ENCODE measurements at places on chromosomes 5 and 9.

DNA sequence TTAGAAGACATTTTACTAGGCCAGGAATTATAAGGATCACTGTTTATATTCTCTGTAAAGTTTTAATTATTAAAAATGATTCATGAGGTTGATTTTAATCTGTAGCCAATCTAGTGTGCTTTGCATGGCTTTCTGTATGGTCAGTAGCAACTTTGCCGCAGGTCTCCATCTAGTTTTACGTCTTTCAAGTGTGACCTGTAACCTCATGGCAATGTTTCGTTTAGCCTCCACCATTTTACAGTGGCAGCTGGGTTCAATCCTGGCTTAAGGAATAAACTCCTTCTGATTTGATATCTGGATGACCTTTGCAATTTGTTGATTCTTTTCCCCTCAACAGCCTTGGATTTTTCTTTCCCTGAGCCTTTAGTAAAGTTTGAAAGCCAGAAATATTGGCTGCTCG lies 434.5 kb upstream of the CDH9 start:
- no peak for DNase-seq

- DNase-seq: no peak
These were observed 2.4 kb upstream of the C9orf50 start for GRCh38 chr9:129623331-129623730.

DNA sequence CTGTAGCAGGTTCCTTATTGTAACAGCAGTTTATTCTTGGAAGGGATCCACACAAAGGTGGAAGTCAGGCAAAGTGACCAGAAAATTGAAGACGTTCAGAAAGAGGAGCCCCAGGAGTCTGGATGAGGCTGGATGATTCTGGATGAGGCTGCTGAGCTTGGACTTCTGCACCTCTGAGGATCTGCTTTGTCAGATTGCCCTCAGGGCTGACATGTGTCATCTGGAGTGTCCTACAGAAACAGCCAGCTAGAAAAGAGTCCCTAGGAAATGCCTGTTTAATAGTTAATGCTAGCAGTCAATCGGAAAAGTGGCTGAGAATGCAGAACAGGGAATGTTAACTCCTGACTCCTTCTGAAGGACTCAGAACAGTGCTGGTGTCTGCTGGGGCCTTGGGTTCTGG lies 236.4 kb downstream of the LRRC70 start:
- DNase-seq: no peak

- DNase-seq: no peak
These were observed 764 bp upstream of the VDAC1 start for GRCh38 chr5:134005417-134006061.

DNA sequence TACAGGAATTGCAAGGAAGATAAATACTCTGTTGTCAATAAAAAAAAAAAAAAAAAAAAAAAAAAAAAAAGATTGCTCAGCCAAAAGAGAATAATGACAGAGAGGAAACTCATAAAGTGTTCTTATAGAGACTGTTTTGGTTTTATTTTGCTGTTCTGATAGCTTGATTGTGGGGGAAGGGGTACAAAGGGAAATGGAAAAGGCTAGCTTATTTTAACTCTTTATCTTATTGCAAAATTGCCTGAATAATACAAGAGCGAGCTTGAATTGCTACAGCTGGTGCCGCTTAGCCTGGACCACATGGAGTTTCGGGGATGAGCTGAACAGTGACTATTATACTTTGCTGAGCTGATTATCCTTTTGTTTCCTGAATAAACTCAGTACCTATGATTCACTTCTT lies 31.0 kb upstream of the SHISAL2B start:
- DNase-seq: no peak

DNA sequence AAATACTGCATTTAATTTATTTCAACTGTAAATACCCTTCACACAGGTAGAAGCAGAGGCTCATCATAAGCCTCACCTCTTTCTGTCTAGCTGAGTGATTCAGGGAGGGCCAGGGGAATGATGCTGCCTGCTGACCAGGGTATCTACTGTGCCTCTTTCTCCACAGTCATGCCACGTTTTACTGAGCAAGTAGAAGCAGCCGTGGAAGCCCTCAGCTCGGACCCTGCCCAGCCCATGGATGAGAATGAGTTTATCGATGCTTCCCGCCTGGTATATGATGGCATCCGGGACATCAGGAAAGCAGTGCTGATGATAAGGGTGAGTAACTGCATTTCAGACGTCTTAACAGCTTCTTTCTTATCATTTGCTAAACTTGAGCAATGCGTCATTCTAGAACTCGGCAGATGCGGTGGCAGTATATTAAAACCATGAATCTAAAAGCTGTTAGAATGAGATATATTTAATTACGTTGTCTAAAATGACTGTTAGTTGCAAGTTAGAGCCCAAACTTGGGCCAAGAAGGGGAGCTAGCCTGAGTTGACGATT lies 50.0 kb upstream of the LRRTM2 start:
- no peak for DNase-seq

DNA sequence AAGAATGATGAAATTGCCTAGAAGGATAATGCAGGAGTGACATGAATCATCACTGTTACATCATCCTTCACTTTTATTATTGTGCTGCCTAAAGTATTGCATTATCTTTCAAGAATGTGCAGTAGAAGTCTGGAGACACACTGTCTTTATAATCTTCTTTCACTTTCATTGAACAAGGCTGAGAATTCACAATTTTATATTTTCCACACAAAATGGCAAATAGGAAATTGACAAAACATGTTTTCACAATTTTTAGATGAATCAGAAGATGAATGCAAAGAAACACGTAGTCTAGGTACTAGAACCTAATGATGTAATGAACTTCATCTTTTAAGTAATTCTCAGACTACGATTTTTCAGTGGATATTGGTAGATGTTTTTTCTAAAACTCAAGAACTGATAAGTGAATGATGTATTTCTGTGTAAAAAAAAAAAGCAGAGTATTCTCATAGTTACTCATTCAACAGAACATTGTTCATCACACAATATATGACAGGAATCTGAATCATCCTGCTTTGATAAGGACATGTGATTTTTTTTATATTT lies 131.5 kb upstream of the GRHPR start:
- DNase-seq: no peak

DNA sequence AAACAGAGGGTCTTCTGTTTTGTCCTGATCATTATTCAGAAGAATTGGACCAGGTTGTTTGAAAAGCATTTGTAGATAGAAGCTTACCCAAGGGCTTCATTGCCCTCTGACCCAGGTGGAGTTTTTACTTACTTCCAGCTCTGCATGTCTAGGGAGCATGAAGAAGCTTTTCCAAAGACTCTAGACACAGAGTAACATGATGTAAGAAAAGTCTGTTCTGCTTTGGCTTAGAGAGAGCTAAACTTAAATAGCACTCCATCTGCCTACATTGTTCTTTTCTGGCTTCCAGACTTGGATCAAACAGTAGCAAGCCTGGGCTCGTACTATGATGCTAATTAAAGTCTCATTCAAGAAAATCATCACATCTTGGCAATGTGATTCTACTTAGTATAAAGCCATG lies 112.1 kb downstream of the SNCAIP start:
- no peak for DNase-seq

GRCh38 chr5:83744821-83745220 lies 24.2 kb upstream of the HAPLN1 start:
- DNase-seq: no peak

GRCh38 chr5:56761151-56761885 lies 54.0 kb upstream of the MAP3K1 start:
- no peak for DNase-seq

DNA sequence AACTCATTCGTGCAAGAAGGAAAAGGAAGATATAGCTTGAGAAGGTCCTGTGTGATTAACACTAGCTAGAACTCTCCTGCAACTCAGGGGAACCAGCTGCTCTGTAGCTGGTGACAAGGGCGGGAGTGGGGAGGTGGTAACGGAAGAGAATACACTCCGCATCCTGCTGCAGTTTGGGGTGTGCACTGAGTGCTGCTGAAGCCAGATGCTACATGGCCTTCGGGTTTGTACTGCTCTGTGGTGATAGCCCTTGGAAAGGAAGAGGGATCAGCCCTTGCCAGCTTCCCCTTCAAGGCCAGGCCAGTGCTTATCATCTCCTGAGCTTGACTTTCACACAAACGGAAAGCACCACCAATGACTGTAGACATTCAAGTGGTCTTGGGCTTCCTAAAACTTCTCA lies 34.3 kb downstream of the FRMD3 start:
- no peak for DNase-seq

DNA sequence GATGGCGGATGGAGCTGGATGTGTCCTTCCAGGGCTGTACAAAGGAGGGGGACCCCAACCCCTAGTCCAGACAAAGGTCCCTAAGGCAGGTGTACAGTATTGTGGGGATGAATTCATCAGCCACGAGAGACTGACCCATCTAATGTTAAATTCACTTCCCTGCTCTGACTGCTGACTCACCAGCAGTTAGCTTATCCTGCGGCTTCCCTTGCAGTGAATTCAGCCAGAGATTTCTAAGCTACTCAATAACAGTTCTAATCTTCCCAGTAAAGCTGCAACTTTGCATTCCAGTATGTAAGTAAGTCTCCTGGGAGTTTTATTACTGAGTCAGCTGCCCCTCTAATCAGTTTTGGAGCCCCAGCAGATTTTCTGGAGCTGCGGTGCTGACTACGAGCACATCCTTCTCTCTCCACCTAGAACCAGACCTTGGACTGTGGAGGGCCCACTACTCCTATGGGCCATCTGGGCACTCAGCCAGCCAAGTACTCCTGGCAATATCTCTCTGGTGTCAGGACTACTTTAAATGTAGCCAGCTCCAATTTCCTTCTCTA lies 16.1 kb downstream of the B4GALT1 start:
- no peak for DNase-seq

- DNase-seq: no peak
These were observed 91.3 kb upstream of the RASEF start for GRCh38 chr9:83154087-83154736.

DNA sequence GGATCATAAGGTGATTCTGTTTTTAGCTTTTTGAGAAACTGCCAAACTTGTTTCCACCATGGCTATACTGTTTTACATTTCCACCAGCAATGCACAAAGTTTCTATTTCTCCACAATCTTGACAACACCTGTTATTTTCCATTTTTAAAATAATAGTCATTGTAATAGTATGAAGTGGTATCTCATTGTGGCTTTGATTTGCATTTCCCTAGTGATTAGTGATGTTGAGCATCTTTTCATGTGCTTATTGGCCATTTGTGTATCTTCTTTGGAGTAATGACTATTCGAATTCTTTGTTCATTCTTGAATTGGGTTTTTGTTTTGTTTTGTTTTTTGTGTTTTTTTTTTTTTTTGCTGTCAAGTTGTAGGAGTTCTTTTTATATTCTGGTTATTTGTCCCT lies 4.9 kb downstream of the GARNL3 start:
- no peak for DNase-seq

- no peak for DNase-seq
These were observed 114.4 kb upstream of the ZNF366 start for GRCh38 chr5:72621576-72621975.

DNA sequence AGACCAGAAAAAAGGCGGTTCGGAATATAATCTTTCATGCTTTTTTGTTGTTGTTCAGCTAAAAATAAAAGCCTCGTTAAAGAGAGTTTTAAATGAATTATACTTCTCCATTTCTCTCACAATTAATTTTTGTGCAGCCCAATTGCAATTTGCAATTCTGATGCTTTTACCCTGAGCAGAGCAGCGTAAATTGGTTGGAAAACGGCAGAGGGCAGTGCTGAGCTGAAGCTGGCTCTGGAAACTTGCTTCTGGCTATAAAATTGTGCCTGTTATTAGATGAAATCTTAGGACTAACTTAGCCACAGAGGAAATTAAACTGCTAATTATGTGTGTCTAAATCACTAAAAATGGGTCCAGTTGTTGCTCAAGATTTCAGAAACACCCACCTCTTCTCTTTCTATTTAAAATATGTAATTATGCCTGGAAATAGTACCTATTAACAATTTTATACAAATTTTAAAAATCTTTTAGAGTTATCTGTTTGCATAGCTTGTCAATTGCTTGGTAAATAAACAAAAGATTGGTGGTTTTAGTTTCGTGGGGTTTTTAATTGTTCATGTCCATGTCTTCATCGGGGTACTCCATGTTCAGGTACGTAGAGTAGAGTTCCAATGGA lies 441.8 kb upstream of the TLE4 start:
- peak; percentile 9 for DNase-seq

GRCh38 chr5:5583832-5584231 lies 161.4 kb downstream of the ICE1 start:
- no peak for DNase-seq

- DNase-seq: no peak
These were observed 140.0 kb downstream of the SIL1 start for GRCh38 chr5:139058121-139058520.

DNA sequence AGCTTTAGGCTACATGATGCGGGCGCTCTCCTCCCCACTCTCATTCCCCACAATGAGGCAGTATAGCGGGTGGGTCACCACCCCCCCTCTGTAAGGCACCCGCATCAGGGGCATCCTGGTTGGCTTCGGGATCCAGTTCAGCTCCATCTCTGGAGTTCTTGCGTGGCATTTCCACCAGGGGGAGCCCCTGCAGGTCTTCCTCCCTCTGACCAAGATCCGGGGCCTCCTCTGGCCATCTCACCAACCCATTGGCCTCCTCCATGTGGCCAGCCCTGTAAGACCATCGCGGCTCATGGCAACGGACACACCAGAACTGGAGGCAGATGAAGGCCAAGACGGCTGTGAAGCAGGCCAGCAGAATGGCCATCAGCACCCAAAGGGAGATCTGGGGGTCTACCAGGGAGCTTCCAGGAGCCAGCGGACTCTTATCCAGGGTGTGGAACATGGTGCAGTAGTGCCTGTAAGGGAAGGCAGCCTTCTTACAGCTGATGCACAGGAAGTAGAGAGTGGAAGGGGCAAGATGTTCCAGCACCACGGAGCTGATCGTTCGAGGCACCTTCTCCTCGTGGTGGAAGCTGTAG lies 77.0 kb downstream of the CYFIP2 start:
- no peak for DNase-seq

DNA sequence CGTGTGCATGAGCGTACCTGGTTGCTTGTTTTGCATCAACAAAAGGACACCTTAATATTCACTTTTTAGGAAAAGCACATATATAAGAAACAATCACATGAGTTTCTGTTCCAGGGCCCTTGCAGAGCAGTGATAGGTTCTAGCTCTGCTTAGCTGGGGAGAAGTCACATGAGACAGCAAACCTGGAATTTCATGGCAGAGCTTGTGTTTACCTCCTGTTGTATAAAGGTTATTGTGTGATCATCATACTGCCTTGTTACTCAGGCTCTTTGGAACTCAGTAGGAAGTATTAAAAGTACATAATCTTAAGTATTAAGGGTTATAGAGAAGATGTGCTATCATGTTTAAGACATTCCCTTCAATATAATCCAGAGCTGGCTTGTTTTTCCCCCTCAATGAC lies 18.0 kb upstream of the VLDLR start:
- no peak for DNase-seq

DNA sequence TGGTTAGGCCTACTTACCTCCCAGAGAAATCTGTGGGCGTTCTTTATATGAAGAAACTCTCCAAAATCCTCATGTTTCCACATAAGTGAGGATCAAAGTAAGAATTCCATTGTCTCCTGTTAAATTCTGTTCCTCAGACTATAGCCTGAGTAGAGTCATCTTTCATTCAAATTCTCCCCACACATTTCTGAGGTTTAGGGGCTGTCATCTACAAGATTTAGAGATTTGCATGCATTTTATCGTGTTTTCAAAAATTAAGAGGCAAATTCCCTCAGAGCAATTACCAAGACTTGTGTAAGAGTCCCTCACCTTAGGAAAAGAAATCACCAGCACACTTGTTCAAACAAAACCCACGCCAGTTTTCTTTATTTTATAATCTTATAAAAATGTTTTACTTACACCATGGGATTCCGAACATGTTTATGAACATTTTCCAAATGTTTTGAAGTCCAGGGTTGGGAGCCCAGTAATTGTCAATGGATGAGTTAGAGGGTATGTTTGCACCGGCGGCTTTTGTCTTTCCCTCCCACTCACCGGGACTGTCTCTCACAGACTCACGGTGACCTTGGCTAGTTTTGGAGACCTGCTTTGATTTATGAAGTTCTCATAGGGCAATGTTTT lies 367.6 kb downstream of the ENC1 start:
- no peak for DNase-seq

Data from iPS DF 6.9 (cell line).